Astrocyte of the spinal cord (primary cell): ENCODE measurements at places on chromosomes 7 and 10.
A peak's percentile ranks its signal among the peaks of the same experiment; 100 is the strongest.

DNA sequence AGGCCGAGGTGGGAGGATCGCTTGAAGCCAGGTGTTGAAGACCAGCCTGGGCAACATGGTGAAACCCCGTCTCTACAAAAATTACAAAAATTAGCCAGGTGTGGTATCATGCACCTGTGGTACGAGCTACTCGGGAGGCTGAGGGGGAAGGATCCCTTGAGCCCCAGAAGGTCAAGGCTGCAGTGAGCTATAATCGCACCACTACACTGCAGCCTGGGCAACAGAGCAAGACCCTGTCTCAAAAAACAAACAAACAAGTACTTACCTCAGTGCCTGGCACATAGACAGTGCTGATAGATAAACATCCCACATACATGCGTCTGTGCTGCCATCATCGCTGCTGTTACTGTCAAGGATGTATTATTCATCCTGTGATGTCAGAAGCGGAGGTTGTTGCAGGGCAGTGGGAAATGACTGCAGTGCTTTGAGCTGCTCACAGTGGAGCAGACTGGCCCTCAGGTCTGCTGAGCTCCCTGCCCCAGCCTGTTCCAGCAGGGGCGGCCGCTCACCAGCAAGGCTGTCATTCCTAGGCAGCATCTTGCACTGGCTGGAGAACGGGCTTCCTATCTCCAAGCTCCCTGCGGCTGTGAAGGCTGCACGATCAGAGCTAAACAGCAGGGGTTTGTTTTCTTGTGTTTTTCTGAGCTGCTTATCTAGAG, 18.6 kb downstream of the FOXK1 start:
- DNase-seq = peak; percentile 93

DNA sequence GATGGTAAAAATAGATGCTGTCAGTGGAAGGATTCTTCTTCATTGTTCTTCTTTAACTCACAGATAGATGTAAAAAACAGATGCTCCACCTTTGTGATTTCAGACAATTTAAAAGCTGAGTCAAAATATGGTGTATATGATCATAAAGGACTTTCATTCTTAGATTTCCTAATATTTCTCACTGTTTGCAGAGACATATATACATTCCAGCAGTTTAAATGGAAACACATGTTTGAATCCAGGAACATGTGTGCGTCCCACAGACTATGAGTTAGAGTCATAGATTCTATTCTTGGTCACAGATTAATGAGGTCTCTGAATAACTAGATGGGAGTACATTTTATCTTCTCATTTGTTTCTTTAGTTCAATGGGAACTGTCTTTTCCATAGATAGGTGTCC, 109.6 kb downstream of the BICC1 start:
- no peak for DNase-seq

- DNase-seq = no peak
Measured at GRCh38 chr7:116172353-116172752, 38.0 kb upstream of the TES start.

- DNase-seq = no peak
Measured at GRCh38 chr7:101127460-101128039, 646 bp downstream of the SERPINE1 start.

GRCh38 chr7:140982508-140982907, 32.2 kb downstream of the MRPS33 start:
- no peak for DNase-seq

GRCh38 chr7:17746020-17746530, 194.2 kb downstream of the SNX13 start:
- DNase-seq = no peak

DNA sequence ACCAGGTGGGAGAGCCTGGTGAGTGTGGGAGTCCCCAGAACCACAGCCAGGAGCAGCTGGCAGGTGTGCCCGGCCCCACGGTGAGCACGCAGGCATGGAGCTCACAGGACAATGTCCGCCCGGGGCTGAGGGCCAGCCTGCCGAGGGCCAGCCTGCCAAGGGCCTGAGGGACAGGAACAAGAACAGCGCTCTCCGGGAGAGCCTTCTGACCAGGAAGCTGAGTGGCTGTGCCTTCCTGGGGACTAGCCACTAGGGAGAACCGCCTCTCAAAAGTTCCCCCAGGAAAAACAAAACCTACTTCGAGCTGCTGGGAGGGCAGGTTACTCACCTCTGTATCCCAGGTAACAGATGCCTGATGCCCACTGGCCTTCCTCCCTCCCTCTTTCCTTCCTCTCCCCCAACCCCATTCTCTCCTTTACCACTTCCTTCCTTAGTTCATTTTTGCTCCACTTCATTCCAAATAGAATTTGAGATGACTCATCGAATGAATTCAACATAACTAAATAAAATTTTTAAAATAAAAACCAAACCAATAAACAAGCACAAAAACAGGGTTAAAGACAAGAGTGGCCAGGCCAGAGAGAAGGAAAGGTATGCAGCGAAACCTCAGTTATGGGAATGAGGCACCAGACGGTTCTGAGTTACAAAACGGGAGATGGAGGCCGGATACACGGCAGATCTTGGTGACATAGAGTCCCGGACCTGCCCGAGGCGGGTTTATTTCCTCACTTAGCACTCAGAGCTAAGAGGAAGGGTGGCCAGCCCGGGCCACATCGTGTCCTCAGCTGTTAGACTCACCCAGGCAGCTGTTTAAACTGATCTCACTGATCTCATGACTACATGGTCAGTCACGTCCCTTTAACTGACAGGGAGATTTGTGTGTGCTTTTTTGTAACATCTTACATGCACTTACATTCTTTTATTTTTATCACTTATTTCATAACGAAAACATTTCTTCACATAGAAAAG, 128.5 kb downstream of the TNS3 start:
- DNase-seq = peak; percentile 80

- no peak for DNase-seq
Measured at GRCh38 chr7:138006106-138006505, 4.2 kb upstream of the CREB3L2 start.

- DNase-seq = no peak
Measured at GRCh38 chr7:22113041-22113440, 167.3 kb upstream of the CDCA7L start.

DNA sequence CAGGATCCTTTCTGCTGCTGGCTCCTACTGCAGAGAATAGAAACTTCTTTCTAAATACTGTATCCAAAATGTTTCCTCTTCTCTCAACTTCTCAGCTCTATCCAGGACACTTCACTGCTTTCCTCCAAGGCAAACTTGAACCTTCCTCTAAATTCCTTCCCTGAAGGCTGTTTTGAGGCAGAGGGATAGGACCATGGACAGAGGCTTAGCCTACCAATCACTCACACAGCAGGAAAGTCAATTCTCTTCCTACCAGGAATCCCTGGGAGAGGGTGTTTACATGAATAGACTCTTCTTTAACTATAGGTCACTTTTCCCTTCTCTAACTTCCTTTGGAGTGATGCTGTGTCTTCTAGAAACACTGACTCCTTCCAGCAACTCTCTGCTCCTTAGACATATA, 115.6 kb upstream of the MKLN1 start:
- peak; percentile 33 for DNase-seq

DNA sequence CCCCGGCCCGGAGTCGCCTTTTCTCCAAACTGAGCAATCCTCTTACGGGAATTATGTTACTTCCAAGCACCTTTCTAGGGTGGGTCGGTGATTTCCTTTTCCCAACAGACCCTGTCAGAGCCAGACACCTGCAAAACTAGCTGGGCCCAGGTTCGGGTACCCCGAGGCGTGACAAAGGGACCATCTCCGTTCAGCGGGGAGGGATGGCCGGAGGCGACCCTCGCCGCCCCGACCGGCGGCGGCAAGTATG, 445 bp downstream of the PPA1 start:
- peak; percentile 12 for DNase-seq

GRCh38 chr10:29239569-29240472, 49.0 kb upstream of the LYZL1 start:
- no peak for DNase-seq

- no peak for DNase-seq
Measured at GRCh38 chr7:117986645-117987269, 113.5 kb upstream of the CTTNBP2 start.

DNA sequence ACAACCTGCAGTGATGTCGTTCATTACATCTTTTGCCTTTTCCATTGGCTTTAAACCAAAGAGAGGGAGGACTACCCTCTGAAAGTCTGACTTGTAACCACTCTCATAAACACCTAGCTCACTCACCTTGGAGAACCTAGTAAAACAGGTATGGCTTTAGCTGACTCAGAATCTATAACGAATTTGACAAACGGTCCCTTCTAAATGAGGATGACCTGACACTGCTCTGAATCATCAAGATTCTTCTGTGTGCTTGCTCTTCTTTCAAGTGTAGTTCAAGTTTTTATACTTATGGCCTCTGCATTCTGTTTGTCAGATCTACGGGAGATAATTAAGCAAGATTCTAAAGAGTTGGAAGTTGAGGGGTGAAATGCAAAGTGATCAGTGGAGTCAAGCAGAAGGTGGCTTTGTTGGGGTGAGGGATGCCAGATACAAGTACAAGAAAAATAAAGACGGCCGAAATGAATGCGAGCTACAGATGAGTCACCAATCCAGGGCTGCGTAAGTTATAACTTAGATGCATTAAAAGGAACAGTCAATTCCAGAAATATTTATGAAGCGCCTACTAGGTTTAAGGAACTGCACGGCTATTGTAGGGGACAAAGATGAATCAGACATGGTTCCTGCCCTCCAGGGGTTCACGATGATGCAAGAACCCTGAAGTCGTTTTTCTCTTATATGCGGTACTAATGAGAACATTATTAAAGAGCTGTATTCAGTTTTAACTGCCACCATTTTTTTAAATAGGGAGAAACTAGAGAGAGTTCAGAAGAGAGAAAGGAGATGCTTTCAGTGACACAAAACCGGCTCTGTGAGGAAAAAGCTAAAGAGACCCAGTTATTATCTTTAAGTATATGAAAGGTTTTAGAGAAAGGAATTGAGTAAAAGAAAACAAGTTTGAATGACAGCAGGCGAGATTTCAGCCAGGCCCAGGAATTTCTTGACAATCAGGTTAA, 6.5 kb downstream of the HIPK2 start:
- DNase-seq = peak; percentile 95

DNA sequence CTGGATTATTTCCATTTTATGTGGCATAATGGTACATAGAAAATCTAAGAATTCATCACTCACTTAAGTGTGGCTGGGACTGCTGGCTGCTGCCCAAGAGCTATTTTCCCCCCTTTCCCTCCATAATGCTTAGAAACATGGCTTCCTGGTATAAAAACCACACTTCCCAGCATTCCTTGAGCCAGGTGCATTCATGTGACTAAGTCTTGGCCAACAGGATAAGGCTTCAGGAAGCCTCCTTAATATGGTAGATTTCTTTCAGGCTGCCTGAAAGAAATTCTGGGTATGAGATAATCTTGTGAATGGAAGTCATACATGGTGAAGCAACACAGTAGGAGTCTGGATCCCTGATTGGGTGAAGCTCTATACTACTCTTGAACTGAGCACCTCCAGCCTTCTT, 178.0 kb downstream of the JAZF1 start:
- DNase-seq = no peak

- DNase-seq = no peak
Measured at GRCh38 chr10:30834153-30834552, 197.5 kb downstream of the ZNF438 start.

DNA sequence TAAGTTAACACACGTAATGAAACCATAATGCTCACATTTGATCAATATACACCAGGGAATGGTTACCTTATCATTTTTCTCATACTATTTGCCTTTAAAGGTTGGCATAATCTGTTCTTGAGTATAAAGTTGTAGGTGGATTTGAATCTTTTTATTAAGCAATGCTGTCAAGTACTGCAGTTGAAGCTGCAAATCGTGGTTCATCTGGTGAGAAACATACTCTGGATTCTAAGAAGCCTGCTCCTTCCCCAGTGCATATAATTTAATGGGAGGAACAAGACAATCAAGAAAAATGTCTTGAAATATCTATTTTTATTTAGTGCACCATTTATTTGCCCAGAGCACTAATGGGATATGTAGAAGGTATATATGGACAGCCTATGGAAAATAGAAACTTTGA, 68.7 kb upstream of the DLX6 start:
- DNase-seq = no peak

DNA sequence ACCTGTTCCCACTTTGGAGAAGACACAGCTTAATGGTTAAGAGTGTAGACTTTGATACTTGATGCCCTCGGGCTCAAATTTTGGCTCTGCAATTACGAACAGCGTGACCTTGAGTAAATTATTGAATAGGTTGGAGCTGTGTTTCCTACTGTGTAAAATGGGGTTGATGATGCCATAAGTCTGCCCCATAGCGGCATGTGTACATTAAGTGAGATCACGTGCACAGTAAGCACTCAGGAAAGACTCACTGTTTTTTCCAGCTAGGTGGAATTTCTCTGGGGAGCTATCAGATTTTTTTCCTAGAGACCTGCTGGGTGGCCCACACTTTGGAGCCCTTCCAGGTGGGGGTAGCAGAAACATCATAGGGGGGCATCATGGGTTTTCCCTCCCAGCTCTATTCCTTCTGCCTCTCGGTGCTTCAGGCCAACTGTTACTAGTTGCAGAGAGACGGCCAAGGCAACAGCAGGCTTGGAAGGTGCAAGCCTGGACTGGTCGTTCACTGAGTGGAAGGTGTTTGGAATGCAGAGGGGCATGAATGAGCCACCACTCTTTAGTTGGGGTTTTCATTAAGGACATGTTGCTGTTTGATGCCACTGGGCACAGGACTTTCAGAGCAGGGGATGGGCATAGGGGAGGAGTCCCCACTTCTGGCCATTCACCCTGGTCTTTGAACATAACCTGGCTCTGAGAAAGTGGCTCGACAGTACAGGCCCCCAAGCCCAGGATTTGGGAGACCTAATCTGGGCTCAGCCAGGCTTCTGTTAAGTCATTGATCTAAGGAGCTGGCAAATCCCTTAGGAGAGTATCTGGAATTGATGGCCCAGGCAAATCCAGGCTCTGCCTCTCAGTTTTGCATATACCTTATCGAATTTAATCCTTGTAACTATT, 64.0 kb downstream of the SYPL1 start:
- DNase-seq = no peak

DNA sequence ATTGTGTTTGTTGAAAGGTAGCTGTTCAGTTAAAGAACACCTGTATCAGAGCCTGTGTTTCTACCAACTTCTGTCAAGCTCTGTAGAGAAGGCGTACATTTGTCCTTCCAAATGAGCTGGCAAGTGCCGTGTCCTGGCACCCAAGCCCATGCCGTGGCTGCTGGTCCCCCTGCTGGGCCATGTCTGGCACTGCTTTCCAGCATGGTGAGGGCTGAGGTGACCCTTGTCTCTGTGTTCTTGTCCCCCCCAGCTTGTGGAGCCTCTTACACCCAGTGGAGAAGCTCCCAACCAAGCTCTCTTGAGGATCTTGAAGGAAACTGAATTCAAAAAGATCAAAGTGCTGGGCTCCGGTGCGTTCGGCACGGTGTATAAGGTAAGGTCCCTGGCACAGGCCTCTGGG, 154.9 kb downstream of the EGFR start:
- no peak for DNase-seq

DNA sequence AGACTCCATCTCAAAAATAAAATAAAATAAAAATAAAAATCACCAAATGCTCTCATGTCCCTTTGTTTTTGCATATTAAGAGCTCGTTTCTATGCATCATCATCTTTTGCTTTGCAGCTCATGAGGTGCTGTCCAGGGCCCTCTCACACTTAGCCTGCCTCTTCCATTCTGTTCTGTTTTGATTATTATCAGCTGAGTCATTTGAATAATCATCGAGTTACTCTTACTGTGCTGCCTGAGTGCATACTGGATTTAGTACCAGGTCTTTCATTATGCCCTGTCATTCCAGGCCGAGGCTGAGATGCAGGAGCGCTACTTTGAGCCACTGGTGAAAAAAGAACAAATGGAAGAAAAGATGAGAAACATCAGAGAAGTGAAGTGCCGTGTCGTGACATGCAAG, 33.0 kb downstream of the UCMA start:
- peak; percentile 5 for DNase-seq
